NCI-H345 (cell line): ENCODE measurements at places on chromosomes 6 and 20.

DNA sequence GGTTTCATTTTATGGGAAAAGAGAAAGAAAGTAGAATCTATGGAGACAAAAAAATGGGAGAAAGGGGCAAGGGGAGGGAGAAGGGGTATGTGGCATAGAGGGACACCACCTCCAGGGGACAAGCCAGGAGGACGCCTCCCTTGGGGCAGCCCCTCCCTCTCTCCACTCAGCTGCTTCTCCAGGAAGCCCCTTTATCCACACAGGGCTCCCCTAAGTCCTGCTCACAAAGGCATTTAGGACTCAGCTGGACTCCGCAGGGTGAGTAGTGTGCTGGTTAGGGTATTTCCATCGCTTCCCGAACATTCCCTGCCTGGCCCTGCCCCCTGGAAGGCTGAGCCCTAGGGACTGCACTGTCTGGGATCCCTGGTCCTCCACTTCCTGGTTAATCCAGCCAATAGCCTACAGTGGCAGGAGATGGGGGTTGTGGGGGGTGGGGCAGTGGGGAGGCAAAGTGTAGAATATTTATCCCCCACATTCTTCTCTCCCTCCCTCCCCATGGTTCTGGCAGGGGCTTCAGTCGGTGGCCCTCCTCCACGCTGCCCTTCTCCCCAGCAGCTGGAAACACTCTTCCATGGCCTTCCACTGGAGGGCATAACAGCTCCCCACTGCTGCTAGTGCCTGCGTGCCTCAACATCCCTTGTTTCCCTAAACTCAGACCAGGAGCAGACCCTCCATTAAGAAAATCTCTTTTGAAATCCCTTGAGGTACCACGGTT, 84.8 kb downstream of the SNX5 start:
- DNase-seq: no peak

- DNase-seq: peak; percentile 24
Measured at GRCh38 chr6:53611889-53612288, 53.7 kb downstream of the KLHL31 start.

GRCh38 chr20:20367575-20368417, at the start of gene INSM1:
Gene INSM1, plus strand, starts transcription at chr20:20368104. Its CDS starts 164 bp downstream, at chr20:20368268.
- peak; percentile 100 for DNase-seq

DNA sequence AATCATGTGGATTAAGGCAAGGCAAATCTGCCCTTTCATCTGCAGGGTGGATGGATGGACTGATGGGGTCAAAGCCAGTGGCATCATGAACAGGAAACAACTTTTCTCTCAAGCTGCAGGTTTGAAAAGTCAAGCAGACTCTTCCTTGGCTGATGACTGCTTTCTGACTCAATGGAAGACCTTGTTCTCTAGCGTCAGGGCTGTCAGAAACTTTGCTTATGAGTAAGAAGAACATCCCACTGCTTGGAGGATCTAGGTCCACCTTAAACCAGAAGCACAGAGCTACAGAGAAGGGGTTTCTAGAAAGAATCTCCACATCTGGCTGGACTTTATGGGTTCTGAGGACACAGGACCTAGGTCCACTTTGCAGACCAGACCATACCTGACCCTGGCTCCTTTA, 36.3 kb upstream of the CST5 start:
- DNase-seq: no peak

DNA sequence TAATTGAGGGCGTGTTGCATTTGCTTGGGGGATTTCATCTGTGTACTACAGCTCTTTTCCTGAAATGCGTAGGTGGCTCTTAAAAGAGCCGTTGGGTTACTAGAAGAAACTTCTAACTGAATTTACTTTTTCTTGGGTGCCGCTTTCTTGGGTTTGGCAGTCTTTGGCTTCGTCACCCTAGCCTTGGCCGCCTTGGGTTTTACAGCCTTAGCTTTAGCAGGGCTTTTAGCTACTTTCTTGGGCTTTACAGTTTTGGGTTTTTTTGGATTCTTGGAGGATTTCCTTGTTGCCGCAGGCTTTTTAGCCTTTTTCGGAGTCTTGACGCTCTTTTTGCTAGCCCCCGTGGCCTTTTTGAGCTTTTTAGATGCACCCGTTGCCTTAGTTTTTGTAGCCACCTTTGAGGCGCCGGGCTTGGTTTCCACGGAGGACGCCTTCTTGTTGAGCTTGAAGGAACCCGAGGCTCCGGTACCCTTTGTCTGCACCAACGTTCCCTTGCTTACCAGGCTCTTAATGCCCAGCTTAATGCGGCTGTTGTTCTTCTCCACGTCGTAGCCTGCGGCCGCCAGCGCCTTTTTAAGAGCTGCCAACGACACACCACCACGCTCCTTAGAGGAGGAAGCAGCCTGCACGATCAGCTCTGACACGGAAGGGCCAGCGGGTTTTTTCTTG, 54.5 kb downstream of the TRIM38 start:
- DNase-seq: no peak

GRCh38 chr6:157265186-157265585, 58.1 kb downstream of the TMEM242 start:
- peak; percentile 54 for DNase-seq

DNA sequence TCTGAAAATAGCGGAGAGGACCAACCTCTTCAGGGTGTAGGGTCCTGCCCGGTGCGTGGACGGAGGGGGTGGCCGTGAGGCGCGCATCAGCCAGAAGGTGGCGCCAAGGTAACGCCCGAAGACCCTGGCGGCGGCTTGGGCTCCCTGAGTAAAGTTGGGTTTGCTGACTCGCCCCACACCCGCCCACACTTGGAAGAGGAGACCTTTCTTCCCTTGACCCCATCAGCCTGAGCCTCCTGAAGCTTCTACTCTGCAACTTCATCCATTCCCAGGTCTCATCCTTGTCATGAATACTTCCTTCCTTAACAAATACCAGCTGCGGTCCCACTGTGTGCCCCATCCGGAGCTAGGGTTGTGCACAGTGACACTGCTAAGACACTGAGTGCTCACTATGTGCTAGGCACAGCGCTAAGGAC, 14.6 kb downstream of the CD40 start:
- DNase-seq: peak; percentile 75

DNA sequence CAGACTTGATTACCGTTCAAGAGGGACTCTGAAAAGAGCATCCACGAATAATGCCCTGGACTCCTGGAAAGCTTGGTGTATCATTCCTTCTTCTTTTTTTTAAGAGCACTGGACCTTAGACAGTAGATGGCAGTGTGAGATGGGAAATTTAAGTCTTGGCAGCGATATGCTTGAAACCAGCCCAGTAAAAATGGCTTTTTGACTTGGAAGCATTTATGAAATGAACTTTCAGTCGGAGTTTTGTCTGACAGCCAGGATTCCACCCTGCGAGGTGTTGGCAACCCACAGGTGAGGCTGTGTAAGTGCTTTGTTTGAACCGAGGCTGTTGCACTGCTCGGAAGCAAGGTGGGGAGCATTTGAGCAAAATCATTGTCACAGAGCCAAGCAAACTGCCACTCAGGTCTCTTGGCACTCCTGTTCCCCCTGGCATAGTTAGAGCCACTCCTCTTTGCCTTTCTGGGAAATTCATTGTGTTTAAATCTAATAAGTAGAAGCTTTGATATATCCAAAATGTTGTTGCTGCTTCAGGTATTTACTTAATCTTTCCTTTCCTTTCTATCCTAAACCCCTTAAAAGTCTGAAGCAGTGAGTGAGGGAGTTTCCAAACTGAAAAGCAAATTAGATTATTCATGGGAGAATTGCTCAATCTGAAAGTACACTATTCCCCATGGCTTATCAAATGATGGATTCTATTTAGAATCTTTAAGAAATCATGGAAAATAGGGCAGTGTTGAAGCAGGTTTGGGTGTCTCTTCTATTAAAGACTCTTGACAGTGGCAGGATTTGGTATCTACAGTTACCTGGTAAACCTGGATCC, 272.8 kb upstream of the SLC35B3 start:
- DNase-seq: peak; percentile 31

- DNase-seq: no peak
Measured at GRCh38 chr6:135320721-135321621, 139.9 kb downstream of the MYB start.

DNA sequence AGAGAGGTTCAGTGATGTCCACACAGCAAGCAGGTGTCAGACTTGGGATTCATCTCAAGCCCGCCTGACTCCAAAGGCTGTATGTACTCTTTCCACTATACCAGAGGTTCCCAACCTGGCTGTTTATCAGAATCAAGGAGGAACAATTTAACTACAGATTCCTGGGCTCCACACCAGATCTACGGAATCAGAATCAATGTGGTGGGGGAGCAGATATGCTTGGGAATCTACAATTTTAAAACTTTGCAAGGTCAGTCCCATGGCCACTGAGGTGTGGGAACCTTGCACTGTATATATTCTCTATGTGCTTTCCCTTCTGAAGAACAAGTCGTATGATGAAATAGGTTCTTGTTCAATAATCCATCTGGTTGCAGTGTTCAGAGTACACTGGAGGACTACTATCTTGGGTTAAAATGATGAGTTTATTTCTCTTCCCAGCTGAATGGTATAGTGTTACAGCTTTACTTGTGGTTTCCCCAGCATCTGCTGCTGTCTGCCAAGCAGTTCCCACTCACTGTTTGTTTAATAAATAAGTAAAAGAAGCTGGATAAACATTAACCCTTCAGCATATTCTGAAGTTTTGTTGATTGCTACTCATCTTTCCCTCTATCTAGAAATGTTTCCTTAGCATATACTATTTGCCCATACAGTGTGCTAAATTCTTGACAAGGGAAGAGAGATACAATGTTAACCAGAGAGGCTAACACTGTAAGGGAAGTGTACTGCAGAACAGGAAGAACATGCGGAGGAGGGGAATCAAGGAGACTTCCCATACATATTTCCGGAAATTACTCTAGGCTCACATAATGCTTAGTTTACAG, 9.9 kb downstream of the TTI1 start:
- DNase-seq: no peak

GRCh38 chr6:3585320-3585935, 128.6 kb upstream of the SLC22A23 start:
- no peak for DNase-seq

- DNase-seq: peak; percentile 74
Measured at GRCh38 chr6:17392978-17393891, at the start of gene CAP2. Gene CAP2, plus strand, starts transcription at chr6:17393595. Its CDS starts 27,961 bp downstream, at chr6:17421556.

- DNase-seq: no peak
Measured at GRCh38 chr6:166969390-166970002, 13.1 kb upstream of the RNASET2 start.

DNA sequence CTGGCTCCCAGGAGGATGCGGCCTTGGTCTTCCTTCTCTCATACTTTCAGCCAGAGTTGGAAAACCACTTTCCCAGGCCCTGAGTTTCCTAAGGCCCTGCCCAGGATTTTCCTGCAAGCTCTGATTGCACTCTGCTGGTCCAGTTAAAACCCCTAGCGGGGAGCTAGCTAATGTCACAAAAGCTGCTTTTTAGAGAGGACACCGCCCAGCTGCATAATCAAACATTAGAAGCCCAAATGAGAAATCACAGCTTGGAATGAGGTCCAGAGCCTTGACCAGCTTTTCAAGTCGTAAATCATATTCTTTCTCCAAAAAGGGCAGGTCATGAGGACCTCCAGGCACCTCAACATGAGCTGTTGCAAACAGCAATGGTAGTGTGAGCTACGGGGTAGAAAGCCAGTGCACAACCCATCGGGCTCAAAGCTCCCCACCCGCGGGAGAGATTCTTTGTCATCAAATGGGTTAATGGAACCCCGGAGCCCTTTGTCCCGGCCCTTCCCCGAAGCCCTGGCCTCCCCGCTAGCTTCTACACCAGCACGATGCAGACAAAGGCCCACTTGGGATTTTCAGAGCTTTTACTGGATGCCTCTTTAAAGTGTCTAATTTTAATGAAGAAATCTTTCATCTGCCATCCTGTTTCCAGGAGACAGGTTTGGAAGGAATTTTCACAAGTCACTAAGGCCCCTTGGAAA, 134.0 kb downstream of the SCML4 start:
- no peak for DNase-seq

GRCh38 chr6:116327803-116328527, 42.8 kb upstream of the DSE start:
- no peak for DNase-seq

- DNase-seq: no peak
Measured at GRCh38 chr6:169906004-169906687, 154.7 kb downstream of the ERMARD start.

DNA sequence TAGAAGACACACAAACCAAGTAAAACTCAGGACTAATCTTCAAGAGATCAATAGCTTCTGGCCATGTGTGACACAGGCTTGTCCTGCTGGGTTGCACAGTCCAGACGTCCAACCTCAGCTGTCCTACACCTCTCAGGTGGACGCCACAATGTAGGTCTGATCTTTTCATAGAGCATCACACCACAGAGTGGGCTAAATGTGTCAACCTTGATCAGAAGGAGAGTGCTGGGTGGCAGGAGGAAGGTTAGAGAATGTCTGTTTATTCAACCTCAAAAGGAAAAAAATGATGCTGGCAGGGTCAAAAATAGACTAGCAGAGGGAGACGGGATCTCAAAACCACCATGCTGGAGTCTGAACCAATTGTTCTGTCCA, 41.7 kb downstream of the GFOD1 start:
- no peak for DNase-seq

- DNase-seq: no peak
Measured at GRCh38 chr6:5674141-5674540, 332.6 kb downstream of the NRN1 start.

DNA sequence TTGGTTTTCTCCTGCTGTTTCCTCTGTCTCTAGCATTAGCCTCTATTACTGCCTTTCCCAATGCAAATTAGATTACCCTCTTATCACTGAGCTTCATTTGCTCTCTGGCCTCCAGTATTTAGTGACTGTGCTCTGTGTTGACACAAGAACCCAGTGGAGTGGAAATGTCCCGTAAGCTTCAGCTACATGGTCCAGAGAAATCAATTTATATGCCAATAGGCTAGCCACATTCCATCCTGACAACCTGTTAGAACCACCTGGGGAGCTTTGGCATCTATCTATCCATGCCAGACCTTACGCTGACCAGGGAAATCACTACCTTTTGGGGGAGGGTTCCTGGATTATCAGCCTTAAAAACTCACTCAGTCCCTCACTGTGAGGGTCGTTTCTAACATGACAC, 459.6 kb downstream of the UTRN start:
- peak; percentile 2 for DNase-seq

DNA sequence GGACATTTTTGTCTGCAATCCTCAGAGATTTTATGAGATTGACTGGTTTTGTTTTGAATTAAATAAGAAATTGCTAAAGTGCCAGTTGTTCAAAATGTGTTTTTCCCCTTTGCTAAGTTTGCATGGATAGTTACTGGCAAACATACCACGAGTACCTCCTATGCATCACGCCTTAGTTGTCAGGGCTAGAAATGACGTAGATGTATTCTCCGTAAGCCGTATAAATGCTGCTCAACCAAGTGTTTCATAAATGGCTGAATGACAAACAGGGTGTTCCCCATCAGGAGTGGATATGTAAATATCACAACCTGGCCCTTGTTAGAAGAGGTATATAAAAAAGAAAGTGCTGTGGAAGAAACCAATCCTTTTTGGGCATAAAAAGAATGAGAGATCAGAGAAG, 341.1 kb upstream of the ZFP64 start:
- no peak for DNase-seq

- no peak for DNase-seq
Measured at GRCh38 chr6:160804639-160805038, 102.6 kb downstream of the PLG start.

DNA sequence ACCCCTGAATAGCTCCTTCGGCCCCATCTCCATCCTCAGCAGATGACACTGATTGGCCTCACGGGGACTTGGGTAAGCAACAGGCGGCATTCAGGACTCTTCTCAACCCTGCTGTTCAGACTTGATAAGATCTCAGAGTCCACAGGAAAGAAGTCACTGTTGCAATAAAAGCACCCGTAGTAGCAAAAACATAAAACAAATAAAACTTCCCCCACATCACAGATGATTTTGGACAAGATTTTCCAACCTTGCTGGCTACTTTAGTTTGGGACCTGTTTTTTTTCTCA, 17.1 kb upstream of the C20orf144 start:
- no peak for DNase-seq

GRCh38 chr20:34637245-34638038, 39.5 kb downstream of the PIGU start:
- DNase-seq: no peak
